ENCODE measurements at places on chromosomes 16 and 17.

DNA sequence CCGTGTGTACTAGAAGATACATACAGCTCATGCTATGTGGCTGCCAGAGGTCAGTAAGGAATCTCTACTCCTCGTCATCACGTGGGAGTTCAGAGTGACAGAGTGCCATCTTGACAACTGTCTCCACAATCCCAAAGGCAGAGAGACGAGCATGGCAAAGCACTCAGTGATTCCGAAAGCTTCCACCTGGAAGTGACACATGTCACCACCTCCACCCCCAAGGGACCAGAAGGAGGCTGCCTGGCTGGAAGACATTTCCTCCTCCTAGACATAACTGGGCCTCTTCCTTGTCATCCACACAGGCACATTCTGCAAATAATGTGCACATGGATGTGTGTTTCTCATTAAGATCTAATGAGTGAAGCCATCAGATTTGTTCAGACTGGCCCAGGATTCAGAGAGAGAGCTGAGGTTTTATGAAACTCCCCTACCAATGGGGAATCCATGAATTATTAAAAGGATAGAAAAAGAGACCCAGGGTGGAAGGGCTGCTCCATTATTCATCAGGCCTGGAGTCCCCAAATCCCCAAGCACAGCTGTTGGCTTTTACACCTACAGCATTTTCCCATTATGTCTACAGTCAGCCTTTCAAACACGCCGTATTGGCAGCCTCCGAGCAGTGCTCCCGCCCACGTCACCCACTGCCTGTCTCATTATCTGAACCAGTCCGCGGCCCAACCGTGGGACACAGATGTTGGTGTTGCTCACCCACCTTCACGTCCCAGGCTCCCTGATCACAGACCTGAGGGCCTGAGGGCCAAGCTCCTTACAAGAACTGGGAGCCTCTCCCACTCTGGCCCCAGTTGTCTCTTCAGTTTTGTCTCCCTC is 3.3 kb upstream of the CACNG5 start:
- no peak for DNase-seq

DNA sequence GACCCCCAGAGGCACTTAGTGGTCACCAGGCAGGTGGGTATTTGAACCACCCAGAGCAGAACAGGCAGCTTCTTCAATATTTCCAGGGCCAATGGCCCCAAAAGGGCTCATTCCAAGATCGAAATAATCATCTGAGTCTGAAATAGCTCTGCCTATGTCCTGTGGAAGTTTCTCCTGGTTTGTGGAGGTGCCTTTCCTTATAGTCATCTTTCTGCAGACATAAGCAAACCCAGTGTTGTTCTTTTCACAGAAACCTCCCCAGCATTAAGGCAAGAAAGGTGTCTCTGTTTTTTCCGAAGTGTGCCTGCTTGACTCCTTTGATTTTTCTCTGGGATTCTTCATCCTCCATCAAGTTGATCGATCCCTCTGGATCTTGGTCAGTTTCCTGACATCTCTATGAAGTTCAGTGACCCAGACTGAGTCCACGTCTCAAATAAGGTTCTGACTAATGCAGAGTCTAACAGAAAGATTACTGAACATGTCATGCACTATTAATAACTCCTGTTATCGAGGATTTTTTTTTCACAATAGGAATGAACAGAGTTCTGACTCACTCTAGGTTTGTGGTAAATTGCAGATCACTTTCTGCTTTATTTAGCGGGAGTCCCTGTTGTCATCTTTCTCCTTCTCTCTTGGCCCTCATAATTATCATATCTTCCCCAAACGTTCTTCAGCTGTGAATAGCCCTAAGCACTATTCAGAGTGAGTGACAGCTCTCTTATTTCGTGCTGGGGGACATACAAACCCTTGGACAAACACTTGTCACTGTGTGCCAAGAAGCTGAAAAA is 1.5 kb downstream of the LRRC3C start:
- no peak for DNase-seq

DNA sequence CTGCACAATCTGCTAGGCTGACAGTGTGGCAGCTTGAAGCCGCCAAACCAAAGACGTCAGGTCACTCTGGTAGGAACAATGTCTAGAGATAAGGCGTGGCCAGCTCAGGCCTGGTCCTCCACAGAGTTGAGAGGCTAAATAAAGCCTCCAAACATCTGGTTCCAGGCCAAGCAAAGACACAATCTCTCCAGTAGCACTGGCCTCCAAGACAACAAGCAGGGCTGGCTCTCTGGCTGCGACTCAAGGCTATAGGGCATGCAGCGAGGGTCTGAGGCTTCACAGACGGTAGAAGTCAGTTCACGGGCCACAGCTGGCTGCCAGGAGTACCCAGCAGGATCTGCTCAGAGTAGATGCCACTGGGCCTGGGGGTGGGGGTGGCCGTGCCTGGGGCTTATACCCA is 75.6 kb downstream of the ABR start:
- DNase-seq = no peak

- no peak for DNase-seq
These were observed 17.5 kb downstream of the CACNG4 start for GRCh38 chr17:66981983-66982508.

DNA sequence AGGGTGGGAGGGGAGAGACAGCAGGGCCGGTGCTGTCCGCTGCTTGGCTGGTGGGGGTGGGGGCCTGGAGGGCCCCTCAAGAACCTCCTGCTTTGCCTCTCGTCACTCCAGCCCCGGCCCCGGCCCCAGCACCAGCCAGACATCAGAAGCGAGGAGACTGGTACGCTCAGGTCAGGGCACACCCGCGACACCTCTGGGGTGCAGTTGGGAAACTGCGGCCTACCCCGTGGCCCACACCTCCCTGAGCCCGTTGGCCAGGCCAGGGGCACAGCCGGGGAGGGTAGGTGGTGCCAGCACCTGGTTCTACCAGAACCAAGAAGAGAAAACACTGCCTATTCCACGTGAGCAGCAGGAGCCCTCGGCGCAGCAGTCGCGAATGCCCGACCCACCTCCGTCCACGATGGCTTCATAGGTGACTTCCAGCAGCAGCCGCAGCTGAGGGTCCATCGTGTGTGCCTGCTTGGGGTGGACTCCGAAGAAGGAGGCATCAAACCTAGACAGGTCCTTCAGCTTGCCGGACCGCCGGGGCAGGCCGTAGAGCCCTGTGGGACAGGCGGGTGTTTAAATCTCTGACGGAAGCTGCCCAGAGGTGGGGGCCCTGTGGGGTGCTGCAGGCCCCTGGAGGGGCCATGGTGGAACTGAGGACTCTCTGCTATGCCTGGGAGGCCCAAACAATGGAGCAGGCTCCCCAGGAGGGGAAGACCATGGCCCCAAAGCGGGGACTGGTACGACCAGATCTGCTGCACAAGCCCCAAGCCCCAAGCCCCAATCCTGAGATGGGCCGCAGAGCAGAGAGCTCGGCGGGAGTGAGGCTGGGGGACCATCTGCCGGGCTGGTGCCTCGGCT is 2.9 kb downstream of the FASN start:
- DNase-seq = no peak
